ENCODE measurements at places on chromosomes 13 and 19.

DNA sequence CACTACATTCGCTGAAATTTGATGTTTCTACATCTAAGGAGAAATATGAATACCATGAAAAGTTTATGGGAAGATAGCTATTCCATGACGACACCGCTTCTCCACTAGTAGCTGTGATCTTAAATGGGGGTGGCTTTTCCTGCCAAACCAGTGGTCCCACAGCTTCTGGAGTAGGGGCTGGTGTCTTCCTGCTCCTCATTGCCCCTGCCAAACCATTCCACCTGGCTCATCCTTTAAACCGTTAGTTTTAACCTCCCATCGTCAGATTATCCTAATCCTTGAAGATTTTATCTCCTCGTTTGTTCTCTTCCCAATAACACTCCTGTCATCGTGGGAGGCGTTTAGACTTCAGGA lies 568 bp upstream of the ZNF230 start:
- no peak for DNase-seq

- DNase-seq, result peak; percentile 37
These were observed 16.1 kb upstream of the SPART start for GRCh38 chr13:36362251-36362650.

GRCh38 chr19:19654441-19654840 lies 9.0 kb downstream of the ATP13A1 start:
- DNase-seq, result peak; percentile 3

DNA sequence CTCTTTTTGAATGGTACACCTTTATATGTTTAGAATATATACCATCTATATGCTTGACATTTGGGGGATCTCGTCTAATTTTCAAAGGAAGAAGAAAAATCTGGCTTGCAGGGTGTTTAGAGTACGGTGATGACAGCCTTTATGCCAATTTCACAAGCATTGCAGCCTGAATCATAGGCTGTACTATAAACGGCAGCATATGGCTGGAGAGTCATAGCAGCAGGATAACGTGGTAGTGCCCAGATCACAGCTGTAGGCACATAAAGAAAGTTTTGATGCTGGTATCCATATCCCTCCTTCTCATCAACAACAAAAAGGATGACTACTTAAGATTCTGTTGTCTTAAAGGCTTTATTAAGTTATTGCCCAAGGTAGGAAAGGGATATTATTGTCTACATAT lies 253.0 kb downstream of the PCDH9 start:
- no peak for DNase-seq

GRCh38 chr13:31919971-31920726 lies 111.4 kb upstream of the FRY start:
- peak; percentile 71 for DNase-seq

GRCh38 chr19:53004242-53004641 lies 9.5 kb upstream of the ERVV-1 start:
- no peak for DNase-seq

- no peak for DNase-seq
These were observed 673 bp downstream of the IFNL4 start for GRCh38 chr19:39247701-39248664.

DNA sequence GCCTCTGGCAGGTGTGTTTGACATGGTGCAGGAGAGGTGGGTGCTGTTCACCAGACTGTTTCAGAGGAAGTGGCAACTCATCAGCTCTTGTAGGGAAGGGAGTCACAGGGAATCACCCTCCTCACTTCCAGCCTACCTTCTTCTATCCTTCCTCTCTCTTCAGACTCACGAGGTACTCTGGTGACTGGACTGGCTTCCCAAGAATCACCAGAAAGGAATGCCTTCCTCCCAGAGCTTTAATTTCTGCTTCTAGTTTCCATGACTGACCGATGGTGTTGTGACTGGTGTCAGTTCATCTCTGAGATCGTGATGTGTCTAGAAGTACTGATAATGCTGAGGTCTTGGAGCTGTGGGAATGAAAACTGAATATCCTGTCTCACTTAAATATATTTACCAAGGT lies 247.3 kb downstream of the KCTD12 start:
- DNase-seq, result no peak

GRCh38 chr13:78372581-78372980 lies 230.8 kb downstream of the POU4F1 start:
- DNase-seq, result no peak

DNA sequence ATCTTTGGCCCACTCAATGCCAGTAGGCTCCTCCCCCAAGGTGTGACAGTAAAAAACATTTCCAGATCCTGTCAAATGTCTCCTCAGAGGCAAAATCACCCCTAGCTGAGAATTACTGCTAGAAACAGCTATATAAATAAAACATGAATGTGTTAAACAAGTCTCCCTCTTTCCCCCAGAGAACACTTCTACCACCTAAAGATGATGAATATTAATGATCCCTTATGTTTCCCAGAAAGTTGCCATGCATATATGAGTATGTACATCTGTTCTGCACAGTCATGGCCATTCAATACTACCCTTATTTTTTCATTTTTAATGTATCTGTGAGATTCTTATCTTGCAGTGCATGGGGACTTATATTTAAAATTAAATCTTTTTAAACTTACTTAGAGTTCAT lies 230.0 kb downstream of the SHISA2 start:
- DNase-seq, result no peak

- DNase-seq, result no peak
These were observed 310.8 kb downstream of the SLC7A1 start for GRCh38 chr13:29284726-29285125.

GRCh38 chr13:105471673-105472072 lies 1063.8 kb downstream of the EFNB2 start:
- DNase-seq, result no peak

DNA sequence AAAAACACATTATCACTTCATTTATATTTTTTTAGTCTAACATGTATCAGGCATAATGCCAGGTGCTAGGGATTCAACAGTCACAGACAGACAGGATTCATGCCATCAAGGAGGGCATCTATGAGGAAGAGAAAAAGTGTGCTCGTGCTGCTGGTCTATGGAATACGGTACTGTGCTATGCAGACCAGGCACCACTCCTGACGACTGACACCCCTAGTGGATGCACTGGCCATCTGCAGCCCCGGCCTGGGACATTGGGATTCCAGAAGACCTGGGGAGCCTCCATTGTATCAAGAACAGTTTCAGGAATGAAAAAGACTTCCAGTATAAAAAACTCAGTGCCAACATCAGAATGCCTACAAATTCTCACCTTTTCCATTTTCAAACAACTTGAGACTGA lies 94.0 kb downstream of the KLF12 start:
- DNase-seq, result no peak

- no peak for DNase-seq
These were observed 23.5 kb upstream of the GARRE1 start for GRCh38 chr19:34230820-34231219.

GRCh38 chr19:54014920-54015560 lies 23.6 kb downstream of the CACNG6 start:
- no peak for DNase-seq

DNA sequence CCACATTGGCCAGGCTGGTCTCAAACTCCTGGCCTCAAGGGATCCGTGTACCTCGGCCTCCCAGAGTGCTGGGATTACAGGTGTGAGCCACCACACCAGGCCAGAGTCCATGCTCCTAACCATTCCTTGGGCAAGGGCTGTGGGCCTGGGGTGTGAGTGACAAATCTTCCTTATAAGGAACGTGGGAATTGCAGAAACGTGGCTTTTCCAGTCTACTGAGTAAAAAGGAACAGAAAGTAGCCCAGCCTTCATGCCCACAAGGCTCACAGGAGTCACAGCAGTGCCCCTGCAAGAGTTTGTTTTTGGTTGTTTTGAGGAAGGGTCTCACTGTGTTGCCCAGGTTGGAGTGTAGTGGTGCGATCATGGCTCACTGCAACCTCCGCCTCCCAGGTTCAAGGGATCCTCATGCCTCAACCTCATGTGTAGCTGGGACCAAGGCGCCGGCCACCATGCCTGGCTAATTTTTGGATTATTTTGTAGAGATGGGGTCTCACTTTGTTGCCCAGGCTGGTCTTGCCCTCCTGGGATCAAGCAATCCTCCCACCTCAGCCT lies 5.1 kb downstream of the MYPOP start:
- no peak for DNase-seq

DNA sequence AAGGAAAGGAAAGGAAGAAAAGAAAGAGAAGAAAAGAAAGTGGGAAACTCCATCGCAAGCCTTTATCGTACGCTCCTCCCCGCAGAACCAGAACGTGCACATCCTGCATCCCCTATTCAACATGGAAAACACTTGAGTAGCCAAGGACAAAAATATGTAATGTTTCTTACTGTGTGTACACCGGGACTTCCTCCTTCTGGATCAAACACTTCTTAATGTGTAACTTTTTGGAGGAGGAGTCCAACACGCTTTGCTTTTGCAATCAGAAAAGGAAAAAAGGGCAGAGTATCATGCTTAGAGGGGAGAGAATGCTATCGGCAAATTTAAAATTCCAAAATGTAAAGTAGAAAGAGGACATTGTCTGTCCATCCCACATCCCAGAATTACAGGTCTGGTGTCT lies 7.8 kb upstream of the SHFL start:
- DNase-seq, result no peak

- DNase-seq, result no peak
These were observed 5.5 kb upstream of the KCTD4 start for GRCh38 chr13:45206340-45206739.

- DNase-seq, result no peak
These were observed 68.8 kb downstream of the GNG7 start for GRCh38 chr19:2633693-2634075.

DNA sequence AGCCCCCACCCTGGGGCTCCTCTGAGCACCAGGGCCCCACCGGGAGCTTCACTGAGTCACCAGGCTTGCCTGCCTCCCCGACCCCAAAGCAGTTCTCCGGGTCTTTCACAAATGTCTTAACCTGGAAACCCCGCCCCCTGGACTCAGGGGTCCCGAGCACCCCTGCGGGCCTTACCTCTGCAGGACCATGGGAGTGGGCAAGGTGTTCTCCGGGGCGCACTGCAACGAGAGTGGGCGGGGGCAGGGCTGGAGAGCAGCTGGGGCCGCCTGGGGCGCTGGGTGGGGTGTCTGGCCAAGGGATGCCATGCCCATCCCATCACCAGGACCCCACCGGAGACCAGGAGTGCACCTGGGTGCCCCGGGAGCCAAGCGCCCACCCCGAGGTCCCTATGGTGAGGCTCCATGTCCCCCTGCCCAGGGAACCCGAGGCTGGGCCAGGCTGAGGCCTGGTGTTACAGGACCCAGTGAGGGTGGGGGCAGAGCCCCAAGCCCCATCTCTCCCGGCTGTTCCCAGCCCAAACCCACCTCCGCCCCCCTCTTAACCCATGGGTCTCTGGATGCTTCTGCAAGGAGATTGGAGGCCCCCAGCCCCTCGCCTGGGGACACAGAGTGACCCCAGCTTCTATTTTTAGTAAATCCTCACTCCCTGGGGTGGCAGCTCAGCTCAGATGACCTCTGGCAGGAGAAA lies 10.9 kb downstream of the MKNK2 start:
- no peak for DNase-seq

GRCh38 chr13:27631156-27631555 lies 9.5 kb downstream of the POLR1D start:
- DNase-seq, result no peak

GRCh38 chr19:56750658-56751057 lies 79.1 kb upstream of the ZNF835 start:
- DNase-seq, result no peak

DNA sequence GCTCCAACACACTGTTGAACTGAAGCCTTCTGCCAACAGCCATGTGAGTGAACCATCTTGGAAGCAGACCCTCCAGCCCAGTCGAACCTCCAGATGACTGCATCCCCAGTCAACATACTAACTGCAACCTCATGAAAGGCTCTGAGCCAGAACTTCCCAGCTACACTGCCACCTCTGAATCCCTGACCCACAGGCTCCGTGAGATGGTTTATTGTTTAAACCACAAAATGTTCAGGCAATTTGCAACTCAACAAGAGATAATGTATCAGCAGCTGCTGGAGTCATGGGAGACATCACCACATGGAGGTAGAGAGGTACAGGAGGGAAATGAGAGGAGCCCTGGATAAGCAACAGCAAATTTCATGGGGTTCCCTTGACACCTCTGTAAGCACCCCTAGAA lies 266.4 kb upstream of the NBEA start:
- no peak for DNase-seq

- no peak for DNase-seq
These were observed 14.4 kb downstream of the CDC16 start for GRCh38 chr13:114249077-114249476.

DNA sequence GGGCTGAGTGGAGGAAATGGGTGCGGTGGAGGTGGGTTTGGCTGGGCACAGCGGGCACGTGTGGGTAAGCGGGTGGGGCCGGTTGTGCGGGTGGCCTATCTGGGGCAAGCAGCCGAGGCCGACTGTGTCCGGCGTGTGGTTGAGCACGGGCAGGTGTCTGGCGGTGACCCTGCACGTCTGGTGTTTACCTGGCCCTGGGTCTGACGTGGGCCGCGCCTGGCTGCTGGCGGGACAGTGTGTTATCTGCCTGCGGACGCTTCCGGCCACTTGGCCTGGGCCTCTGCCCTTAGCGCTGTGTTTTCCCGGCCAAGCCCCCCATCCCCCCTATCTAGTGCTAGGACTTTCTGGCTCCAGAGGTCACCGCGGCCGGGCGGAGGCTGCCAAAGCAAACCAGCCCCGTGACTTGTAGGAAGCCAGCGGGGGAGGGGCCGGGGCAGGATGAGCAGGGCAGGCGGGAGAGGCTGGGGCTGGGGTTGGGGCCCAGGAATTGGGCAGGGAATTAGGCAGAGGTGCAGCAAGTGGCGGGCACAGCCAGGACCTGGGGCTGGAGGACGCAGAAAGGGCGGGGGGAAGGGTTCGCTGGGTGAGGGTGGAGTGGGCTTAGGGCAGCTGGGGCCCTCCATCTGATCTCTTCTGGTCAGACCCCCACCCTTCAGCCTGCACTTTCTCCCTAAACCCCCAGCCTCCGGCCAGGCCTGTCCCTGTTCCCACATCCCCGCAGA lies 534 bp upstream of the HPN start:
- DNase-seq, result no peak

- DNase-seq, result peak; percentile 21
These were observed 466.7 kb downstream of the TSHZ3 start for GRCh38 chr19:30882411-30883005.

- DNase-seq, result no peak
These were observed 71.7 kb downstream of the POSTN start for GRCh38 chr13:37526710-37527473.

- no peak for DNase-seq
These were observed 14.9 kb downstream of the SERP2 start for GRCh38 chr13:44388427-44389059.

- DNase-seq, result no peak
These were observed 226.6 kb upstream of the EDNRB start for GRCh38 chr13:78145276-78145675.

DNA sequence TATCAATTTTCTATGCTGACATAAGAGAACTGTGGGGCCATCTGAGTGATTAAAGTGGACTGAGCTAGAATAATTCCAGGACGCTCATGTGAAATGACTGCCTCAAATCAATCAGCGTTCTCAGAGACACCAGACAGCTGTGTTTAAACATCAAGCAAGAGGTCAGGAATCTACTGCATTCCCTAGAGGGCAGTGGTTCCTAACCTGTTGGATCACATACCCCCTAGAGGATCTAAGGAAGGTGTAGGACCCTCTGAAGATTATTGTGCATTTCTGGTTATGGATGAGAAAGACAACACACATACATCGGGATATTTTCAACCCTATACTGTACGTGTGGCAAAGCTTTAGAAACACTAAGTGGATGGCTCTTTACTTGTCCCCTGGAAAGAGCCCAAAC lies 51.8 kb upstream of the FREM2 start:
- no peak for DNase-seq

Measured in CD14-positive monocyte (primary cell).